ENCODE measurements at places on chromosomes 5 and 9. TPM values are rescaled to one million over a fixed set of nuclear protein-coding genes. Genes with fewer than 3 reads are reported as not detected.

GRCh38 chr5:178318382-178318781, 85.8 kb upstream of the PHYKPL start:
- peak; percentile 20 for DNase-seq

DNA sequence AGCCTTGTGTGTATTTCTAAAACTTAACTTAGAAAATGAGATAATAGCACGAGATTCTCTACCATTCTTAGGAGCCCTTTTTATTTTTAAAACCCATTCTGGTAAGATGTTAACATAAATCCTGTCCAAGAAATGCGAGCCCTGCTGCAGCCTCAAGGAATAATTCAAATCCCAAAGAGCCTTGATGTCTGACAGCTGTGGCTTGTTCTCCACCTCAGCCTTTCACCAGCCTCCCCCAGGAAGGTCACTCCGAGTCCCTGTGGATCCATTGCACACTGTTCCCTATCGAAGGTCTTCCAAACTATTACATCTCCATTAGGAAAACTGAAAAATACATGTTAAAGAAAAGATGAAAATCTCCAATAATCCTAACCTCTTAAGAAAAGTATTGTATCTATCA, 98.5 kb upstream of the S1PR3 start:
- DNase-seq: no peak

- DNase-seq: no peak
Observed at GRCh38 chr5:122195802-122196394, 66.6 kb downstream of the ZNF474 start.

DNA sequence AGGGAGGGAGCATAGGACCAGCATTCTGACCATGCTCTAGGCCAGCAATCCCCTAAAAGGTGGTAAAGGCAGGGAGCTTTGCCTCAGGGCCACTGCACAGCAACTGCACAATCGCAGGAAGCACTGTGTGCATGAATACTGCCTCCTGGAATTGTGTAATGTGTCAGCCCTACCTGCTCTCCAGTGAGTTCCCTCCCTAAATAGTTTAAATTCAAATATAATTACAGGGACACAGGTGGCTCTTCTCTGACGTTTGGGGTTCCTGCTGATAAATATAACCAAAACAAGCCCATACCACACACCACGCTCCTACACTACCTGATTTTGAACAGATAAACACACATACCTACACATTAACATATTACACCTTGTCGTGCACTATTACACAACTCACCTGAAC, 9.0 kb downstream of the BAG1 start:
- no peak for DNase-seq

- DNase-seq: no peak
Observed at GRCh38 chr9:591292-591691, 250.2 kb upstream of the DMRT1 start.

DNA sequence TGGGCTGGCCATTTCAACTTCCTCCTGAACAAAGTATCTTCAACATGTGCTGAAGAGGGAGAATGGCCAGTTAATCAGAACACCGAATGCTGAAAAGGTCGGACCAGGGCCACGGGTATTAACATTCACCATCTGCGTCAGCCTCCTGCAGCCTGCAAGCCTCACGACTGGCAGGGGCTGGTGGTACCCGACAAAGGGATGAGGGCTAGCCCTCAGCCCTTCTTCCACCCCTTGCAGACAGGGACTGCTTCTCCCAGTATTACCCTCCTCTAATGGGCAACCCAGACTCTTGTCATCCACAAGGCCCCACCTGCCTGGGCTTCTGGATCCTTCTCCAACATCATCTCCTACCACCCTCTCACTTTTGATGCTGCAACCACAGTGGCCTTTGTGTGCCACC, 246.6 kb downstream of the FSTL4 start:
- no peak for DNase-seq

- DNase-seq: no peak
Observed at GRCh38 chr9:87875831-87876545, 6.7 kb upstream of the SPATA31E1 start.

- no peak for DNase-seq
Observed at GRCh38 chr9:99964336-99964735, 57.9 kb downstream of the STX17 start.

- DNase-seq: no peak
Observed at GRCh38 chr5:57594436-57594835, 111.8 kb upstream of the ACTBL2 start.

GRCh38 chr5:116518423-116518822, 56.2 kb downstream of the SEMA6A start:
- DNase-seq: no peak

- DNase-seq: no peak
Observed at GRCh38 chr5:131109540-131110255, 55.4 kb downstream of the HINT1 start.

SV2C gene
- total RNA-seq: 0.22 TPM

NR5A1 gene
- not detected for total RNA-seq

- DNase-seq: no peak
Observed at GRCh38 chr5:140214831-140215230, 39.8 kb downstream of the CYSTM1 start.

IL33 gene
- 29.6 TPM for total RNA-seq

ARID3C gene
- total RNA-seq: not detected

DNA sequence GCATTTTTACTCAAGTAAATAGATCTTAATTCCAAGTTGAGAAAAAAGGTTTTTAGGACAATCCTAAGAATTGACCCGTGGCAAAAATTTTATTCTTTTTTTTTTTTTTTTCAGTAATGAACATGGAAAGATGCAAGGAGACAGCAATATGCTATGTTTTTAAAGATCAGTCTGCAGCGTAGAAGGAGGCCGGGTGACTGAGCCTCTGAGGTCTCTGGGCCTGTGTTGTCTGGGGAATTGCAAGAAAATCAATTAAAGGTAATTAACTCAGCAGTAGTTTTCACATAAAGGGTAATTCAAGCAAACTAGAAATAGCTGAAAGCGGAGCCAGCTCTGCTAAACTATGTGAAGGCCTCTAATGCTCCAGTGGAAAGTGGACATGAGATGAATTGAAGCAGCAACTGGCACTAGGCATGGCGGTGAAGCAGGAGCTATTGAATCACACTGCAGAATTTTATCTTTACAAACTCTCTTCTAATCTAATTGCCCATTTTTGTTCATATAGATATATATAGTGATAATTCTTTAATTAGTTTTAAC, 285.2 kb upstream of the ITGA1 start:
- DNase-seq: no peak

DNA sequence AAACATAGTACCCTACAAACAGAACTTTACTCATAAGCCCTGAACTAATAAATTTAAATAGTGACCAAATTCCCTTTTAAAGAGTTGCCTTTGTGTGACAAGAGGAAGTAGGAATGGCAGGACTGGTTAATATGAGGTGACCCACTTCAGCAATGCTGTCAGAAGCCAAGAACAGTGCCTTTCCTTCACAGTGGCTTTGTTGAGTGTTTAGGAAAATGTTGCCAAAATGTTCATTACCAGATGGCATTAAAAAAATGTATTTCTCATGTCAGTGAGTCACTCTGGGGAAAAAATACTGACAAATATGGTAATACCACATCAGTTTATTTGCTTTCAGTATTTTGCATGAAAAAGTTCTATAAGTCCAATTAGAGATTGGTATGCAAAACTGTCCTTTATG, 103.3 kb downstream of the DIRAS2 start:
- DNase-seq: no peak

ZNF658 gene
- total RNA-seq: 8.7 TPM

ADGRD2 gene
- total RNA-seq: not detected

GRCh38 chr9:124000161-124000783, 11.3 kb upstream of the LHX2 start:
- DNase-seq: no peak

DNA sequence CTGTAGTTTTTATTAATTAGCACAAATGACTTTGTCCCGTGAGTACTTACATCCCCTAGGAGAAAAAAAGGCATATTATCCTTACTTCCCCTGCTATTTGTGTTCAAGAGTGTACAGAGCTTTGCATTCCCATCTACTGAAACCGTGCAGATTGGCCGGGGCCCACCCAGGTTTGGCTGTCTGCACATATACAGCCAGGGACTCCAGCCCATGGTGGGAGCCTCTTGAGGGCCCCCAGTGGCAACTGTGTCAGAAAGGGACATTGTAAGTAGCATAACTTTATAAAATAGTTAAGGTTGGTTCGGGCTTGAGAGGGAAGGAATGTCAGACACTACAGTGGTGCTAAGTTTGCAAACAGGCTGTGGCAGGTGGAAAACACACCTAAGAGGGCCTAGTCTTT, 24.7 kb downstream of the PHF2 start:
- DNase-seq: no peak

DMRTA1 gene
- total RNA-seq: 1.0 TPM

DNA sequence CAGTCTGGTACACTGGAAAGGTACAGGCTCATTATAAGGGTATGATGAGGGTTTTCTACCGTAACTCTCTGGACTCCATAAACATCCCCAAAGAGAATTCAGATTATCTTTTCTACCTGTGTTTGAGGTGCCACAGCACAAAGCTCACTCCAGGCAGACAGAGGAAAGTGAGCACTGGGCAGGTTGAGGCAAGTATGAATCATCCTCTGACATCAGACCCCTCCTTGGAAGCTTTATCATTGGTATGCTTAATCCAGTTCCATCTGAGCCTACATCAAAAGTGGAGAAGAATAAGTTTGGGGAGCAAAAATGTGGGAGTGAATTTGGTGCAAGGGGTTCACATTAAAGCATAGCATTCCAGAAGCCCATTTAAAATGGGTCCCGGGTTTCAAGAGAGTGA, 21.7 kb downstream of the C9orf152 start:
- no peak for DNase-seq

DND1 gene
- total RNA-seq: 0.24 TPM

DNA sequence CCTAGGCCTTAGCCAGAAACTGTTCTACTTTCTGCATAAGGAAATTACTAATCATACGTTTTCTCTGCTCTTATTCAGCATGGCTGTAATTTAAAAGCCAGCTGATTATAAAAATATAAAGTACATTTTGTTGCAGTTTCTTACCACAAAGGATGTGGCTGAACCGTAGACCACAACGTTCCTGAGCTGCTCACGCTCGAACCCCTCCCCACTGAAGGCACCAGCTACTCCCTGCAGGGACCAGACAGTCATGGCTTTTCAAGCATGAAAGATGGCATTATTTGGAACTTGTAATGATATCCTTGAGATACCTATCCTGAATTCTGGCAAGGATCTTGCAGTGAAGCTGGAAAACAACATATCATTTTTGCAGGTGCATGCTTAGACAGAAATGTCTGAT, 91.8 kb upstream of the DMRT1 start:
- no peak for DNase-seq

GRCh38 chr9:21688108-21689102, 114.0 kb upstream of the MTAP start:
- DNase-seq: no peak

- no peak for DNase-seq
Observed at GRCh38 chr5:16574789-16575721, 41.7 kb downstream of the RETREG1 start.

GRCh38 chr5:179166886-179167841, 107.0 kb downstream of the ZNF354C start:
- no peak for DNase-seq

DNA sequence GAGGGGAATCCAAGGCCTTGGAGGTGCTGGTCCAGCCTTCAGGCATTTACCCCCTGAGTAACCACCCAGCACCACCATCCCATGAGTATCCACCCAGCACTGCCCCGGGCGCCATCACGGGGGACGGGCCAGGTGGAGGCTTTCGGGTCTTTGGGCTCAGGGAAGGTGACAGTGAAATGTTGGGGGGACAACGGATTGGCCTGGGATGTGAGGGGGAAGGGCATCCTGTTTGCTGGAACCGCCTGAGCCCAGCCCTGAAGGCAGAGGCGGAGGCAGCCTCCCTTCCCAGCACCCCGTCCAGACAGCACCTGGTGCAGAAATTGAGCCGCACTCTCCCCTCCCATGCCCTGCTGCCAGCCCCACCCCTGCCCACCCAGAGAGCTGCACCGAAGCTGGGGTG, 17.0 kb downstream of the ASS1 start:
- peak; percentile 64 for DNase-seq

DNA sequence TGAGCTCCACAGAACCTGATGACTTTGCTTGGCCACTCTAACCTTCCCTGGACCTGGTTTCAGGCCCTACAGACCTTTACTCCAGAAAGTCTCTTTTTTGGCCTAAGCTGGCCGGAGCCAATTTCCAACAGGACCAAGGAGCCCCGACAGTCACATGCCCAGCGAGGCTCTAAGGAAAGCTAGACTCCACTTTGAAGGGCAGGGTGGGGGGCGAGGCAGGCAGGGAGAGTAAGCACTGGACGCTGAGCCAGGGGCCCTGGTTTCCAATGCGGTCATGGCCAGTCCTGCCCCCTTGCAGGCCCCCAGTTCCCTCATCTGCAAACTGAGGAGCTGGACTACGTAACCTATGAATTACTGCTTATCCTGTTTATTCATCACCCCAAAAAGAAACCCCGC, 65.2 kb downstream of the ADAMTS2 start:
- DNase-seq: peak; percentile 49

DNA sequence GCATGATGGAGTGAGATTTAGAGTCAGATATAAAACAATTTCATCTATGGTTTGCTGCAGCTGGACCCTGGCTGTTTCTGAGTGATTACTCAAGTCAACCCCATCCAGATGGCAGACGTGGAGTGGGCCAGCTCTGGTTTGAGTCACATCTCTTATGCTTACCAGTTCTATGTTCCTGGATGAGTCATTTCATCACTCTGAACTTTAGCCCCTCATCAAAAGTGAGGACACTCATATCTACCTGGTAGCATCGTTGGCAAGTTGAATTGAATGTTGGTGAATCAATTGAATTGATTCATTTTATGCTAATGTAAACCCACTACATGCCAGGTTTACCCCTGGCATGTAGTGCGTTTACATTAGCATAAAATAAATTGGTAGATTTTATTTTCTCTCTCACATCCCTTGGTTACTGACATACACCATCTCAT, 176.4 kb downstream of the FGF18 start:
- DNase-seq: no peak

ESM1 gene
- total RNA-seq: 0.19 TPM

DNA sequence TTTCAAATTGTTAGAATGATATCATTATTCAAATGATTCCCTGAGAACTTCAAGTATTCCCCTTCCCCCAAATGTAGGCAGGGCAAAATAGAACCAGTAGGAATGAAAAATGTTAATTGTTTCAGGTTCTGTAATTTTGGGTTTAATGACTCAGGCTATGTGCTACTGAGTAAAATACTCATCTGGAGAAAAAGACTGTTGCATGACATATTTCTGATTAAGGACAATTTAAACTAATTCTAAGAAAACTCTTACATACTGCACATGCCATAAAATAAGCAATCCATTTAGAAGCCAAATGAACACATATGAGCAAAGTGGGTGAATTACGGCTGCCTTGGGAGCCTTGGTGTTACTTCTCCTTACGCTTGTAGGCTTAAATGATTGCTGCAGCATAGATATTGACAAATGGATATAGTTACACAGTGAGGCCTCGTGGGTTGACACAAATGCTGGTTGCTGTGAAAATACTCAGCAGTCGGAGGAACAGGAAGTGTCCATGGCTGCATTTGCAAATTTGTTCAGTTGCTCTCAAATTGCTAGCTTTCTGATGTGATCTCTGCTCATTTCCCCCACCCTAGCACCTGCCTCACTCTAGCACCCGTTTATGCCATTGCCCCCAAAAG, 174.9 kb upstream of the DMAC1 start:
- DNase-seq: no peak

- no peak for DNase-seq
Observed at GRCh38 chr9:90844326-90844725, 42.7 kb downstream of the SYK start.

All from Right ventricle myocardium inferior (tissue), 1 donor.